Glutamatergic neuron (in vitro differentiated cells): ENCODE measurements at places on chromosomes 3 and 15.
A peak's percentile ranks its signal among the peaks of the same experiment; 100 is the strongest.

DNA sequence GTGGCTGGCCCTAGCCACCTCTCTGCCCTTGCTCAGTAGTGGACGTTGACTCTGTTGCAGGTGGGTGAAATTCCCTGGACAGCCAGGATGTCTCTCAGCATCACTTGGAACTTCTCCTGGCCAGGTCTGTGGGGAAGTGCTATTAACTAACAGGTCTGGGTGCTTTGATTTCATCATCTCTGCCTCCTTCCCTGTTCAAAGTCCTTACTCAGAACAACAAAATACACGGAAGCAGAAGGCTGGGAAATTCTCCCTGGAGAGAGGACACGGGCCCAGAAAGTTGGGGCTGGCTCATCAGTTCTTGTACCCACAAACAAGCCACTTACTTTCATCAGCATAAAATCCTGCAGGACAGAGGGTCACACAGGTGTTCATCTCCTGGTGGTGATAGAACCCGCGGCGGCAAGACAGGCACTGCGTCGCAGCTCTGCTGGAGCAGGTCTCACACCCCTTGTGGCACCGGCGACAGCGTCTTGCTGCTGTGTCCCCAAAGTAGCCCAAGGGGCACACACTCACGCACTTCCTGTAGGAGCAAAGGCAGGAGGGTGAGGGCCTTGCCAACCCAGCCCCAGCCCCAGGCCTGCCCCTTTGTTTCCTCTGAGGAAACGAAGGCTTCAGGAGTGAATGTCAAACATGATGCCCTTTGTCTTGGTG is 29.6 kb upstream of the SNRPA1 start:
- no peak for DNase-seq

DNA sequence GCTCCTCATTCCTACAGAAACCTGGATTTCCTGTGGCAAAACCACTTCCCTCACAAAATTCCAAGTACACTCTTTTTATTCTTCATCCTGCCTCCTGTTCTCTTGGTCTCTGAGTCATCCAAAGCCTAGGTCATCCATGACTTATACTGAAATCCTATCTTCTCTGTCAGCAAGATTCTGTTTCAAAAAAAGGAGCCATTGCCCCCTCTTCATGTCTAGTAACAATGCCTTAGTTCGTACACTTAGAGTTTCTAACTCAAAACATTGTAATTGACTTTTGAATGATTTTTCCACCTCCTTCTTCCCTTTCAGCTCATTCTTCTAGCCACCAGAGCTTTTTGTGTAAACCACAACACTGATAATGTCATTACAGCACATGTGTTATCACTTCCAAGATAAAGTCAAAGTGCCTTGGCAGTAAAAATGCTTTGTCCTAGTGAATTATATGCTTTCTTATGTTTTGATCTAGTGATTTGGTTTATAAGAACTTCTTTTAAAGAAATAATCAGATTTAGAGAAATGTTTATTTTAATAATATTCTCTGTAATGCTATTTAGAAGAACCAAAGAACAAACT is 256.5 kb upstream of the NECTIN3 start:
- DNase-seq: no peak

GRCh38 chr15:44541282-44541958 is 4.5 kb downstream of the EIF3J start:
- DNase-seq: no peak

GRCh38 chr15:101264911-101265641 is 12.2 kb downstream of the SELENOS start:
- no peak for DNase-seq

GRCh38 chr3:32105291-32106131 is 909 bp upstream of the GPD1L start:
- DNase-seq: no peak

GRCh38 chr3:32603064-32603463 is 32.4 kb upstream of the DYNC1LI1 start:
- DNase-seq: no peak

GRCh38 chr15:49135911-49136310 is 19.5 kb downstream of the COPS2 start:
- DNase-seq: no peak

DNA sequence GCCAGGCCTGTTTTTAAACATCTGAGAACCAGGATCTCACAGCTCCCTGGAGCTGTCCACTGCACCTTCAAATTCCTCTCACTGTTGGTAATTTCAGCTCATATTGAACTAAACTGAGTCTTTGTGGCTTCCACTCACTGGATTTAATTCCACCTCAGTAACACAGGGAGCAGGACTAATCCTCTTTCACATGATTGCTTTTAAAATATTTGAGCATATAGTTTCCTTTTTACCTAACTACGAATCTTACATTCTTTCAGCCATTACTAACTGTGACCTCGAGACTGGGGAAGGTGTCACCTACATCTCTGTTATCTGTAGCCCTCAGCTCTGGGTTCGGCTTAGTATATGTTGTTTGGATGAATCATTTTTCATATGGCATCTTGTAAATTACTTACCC is 194.3 kb upstream of the C2CD4B start:
- no peak for DNase-seq

DNA sequence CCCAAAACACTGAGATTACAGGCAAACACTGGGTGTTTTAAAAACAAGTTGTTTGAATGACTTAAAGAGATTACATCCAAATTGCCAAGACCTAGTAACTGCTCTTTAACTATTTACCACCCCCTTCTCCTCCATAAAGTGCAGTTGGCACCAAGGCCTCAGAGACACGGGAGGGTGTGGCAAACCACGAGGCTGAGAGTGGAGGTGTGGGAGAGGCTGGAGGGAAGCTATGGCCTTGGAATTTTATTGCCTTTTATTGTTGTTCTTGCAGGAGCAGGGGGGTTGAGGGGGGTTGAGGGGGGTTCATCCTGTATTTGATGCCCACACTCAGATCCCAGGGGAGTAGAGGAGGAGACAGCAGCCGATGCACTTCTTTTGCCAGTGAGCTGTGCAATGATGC is 75.9 kb upstream of the CTDSPL start:
- DNase-seq: no peak

- no peak for DNase-seq
These were observed 322.1 kb downstream of the CHST2 start for GRCh38 chr3:143441516-143442171.

DNA sequence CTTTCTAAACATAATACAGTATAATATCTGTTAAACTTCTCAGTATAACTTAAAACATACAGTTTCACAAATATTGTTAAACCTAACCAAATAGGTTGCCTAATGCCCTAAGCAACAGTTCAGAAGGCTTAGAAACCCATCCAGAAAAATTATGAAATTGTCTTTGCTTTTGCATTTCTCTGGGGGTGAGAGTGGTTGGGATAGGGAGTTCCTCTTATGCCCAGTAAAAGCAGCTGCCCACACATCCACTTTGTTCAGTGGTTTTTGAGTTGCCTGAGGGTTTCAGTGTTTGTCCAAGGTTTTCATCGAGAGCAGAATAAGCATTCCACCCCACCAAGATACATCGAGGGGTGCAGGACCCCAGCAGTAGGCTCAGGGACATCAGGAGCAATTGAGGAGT is 179.4 kb downstream of the CDIN1 start:
- DNase-seq: no peak

GRCh38 chr3:32175607-32176197 is 62.8 kb upstream of the CMTM8 start:
- peak; percentile 57 for DNase-seq

GRCh38 chr3:176987901-176988650 is 209.2 kb downstream of the TBL1XR1 start:
- DNase-seq: no peak

DNA sequence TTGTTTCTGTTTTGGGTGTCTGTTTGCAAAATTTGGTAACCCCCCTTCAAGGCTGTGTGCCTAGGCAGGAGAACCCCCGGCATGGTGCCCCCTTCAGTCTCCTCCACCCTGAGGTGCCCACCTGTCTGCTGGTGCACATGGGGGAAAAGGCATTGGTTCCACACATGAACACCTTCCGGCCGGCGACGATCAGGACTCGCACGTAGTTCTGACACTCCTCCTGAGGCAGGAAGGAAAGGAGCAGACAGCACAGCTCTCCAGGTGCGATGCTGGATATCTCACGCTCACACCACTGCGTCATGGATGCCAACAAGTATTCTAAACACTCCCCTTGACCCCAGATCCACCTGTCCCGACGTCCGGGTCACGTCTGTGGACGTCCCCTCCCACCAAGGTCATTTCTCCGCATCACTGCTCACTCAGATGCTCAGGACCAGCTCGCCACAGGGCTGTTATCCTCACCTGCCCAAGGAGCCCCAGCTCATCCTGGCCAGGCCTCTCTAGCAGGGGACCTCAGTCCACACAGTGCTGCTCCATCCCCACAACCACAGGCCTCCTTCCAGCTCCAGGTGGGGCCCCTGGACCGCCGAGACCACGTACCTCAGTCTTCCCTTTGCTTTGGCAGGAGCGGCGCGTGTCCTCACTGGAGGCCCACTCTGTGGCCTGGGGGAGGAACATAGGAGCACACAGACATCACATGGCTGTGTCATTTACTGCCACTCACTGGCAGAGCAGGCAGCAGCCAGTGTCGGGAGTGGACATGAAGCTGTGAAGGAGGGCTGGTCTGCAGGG is 99.0 kb downstream of the SEMA5B start:
- DNase-seq: no peak

DNA sequence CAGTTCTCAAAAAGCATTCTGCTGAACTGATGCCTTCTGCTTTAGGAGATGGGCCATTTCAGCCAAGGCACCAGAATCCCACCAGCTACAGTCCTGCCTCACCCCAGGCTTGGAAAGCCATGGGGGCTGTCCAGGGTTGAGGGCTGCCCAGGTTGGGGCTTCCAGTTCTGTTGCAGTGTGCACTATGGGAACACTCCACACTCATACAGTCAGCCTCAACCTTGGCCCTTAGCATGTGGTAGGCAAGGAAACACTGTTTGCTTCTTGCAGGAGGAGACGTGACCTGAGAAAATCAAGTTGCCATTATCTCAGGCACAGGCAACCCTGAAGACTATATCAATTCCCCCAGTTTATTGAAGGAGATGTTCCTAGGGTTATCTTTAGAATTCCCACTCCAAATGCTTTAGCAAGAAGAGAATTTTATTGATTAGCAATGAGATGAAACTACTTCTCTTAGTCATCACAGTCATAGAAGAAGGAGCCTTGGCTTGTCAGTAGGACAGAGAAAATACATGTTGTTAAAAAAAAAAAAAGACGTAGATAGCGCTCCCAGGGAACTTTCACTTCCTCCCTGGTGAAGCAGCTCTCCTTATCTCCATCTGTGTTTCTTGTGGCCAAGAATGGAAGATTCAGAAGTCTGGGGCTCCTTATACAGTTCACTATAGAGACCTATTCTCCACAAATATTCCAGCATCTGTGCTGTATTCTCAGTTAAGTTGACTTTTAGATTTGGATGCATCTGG is 38.3 kb upstream of the IL12A start:
- DNase-seq: no peak

DNA sequence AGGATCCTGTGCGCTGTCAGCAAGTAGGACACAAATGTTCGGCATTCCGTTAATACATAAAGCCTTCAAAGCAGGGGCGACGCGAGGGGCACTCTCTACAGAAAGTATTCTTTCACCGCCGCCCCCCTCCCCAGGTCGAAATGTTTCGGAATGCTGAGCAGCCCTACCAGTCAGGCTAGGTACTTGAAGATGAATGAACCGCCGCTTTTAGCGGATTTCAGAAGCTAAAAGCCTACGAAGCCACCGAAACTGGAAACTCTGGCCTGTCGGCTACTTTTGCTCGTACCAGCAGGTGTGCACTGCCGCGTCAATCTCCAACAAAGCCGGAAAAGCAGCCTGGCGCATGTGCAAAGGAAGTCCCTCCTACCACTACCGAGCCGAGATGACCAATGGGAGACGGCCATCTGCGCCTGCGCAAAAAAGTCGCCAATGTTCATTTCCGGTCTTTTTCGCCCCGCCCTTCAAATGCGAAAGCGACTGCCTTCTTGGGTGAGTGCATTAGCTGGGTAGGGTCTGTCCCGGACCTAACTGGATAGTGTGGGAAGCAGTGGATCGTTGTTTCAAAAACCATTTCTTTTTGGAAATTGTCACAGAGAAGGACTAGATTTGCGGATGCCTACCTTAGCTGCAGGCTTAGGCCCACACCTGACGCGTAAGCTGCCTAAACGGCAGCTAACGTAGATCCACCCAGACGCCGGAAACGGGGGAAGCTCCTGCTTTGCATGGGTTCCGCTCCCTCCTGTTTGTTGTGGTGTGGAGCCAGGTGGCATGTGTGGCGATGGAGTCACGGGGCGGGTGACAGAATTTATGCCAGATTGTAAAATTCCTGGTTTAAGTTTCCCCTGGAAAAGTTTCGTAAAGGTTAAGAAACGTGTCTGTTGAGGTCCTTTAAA is at the start of gene WDR5B:
Gene WDR5B, minus strand, starts transcription at position 301 of the 893 bp plus-strand sequence. CDS start 534 bp downstream, outside the sequence.
- peak; percentile 99 for DNase-seq

- peak; percentile 83 for DNase-seq
These were observed 7.6 kb downstream of the ULK3 start for GRCh38 chr15:74835312-74835823.

DNA sequence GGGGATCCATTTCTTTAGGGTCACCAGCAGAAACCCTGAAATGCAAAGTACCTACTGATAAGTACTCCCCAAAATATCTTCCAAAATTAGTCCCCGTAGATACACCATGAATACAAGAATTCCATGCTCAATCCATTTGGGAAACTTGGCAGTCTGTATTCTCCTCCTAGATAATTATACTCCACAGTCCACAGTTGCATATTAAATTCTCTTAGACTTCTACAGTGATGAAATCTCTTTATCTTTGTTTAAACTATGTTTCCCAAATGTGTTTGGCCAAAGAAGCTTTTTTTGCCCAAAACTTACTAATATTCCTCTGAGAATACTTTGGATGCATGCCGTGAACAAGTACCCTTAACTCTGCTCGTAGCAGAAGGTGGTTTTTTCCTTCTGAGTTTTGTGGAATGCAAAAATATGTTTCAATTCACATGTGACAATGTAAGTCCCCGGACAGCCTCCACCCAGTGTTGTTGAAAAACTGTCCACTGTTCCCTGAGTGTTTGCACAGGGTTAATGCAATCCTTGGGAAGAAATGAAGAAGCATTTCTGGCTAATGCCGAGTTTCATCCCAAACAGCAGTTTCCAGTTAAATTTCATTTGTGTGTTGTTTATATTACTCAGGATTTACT is 126.7 kb downstream of the ARNT2 start:
- DNase-seq: no peak

GRCh38 chr3:99681512-99681911 is 43.1 kb downstream of the COL8A1 start:
- DNase-seq: no peak

GRCh38 chr3:150129166-150129565 is 158.5 kb upstream of the PFN2 start:
- no peak for DNase-seq

DNA sequence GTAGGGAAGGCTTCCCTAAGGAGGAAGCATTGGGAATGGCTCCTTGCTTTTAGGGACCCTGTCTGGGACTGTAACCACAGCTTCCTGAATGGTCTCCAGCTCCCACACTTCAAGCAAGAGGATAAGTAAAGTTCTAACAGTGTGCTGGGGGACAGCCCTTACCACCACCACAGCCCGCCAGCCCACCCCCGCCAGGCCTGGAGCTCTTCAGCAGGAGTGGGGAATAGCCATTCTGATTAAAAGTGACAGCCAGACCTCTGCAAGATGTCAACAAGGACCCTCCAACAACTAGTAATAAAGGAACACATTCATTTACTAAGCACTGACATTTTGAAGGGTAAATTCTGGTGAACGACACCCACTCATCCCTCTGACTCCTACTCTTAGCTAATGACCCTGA is 49.4 kb downstream of the CPN2 start:
- no peak for DNase-seq
